Tongue (tissue), 3 donors: ENCODE measurements at places on chromosomes 12 and 14.

GRCh38 chr12:84596266-84596665, 316.3 kb downstream of the SLC6A15 start:
- DNase-seq, result peak; percentile 27

GRCh38 chr12:12267742-12268200, 927 bp upstream of the LRP6 start:
- no peak for DNase-seq

DNA sequence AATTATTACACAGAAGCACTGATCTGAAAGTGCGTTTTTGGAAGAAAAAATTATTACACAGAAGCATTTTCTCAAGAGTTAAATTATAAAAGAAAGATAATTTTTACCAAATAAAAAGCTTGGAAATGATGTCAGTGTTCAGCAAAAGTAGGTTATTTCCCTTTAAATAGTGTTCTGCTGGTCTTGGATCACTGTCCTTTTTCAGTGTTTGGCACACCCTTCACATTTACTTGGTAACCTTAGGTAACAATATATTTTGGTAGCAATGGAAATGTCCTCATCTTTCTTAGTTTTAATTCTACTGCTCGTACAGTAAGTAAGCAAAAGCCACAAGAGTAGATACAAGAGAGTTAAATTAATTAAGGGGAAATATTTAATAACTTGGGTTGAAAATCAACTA, 40.3 kb downstream of the FERMT2 start:
- peak; percentile 22 for DNase-seq

- DNase-seq, result no peak
These were observed 14.3 kb downstream of the PACS2 start for GRCh38 chr14:105328678-105329390.

DNA sequence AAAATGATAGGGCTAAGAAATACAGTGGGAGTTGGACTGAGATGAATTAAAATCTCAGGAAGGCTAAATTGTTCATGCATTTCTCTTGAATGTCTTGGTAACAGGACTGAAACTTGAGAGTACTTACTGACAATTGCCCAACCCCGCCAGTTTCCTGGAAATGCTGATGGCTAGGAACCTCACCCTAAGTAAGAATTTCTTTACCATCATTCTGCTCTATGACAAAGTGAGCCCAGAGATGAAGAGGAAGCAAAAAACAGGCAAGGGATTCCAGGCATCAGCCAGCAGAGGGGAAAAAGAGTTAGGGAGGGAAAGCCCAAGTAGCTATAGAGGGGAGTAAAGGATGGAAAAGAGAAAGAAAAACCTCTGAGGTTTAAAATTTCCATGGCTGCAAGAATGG, 397.7 kb downstream of the MDGA2 start:
- DNase-seq, result no peak

GRCh38 chr14:56996721-56997399, 186.6 kb upstream of the OTX2 start:
- DNase-seq, result no peak

DNA sequence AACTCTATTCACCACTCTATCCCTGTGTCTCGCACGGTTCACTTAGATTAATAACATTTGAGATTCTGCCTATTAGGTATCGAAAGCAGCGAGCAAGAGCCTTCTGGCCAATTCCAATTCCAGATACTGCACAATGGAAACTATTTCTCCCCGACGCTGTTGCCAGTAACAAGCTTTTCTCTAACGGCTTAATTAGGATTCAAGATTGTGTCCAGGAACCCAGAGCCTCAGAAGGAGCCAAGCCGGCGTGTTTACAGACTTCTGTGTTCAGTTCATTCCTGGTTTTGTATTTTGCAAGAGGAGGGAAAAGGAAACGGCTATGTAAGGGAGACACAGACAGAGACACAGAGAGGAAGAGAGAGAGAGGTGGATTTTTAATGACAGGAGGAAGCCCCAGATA, 185.6 kb downstream of the DICER1 start:
- DNase-seq, result peak; percentile 89

- DNase-seq, result no peak
These were observed 366.4 kb downstream of the IPO8 start for GRCh38 chr12:30329281-30329680.

GRCh38 chr14:90853116-90853515, 36.9 kb upstream of the TTC7B start:
- DNase-seq, result no peak

- DNase-seq, result no peak
These were observed 227.9 kb downstream of the KTN1 start for GRCh38 chr14:55807881-55808379.

DNA sequence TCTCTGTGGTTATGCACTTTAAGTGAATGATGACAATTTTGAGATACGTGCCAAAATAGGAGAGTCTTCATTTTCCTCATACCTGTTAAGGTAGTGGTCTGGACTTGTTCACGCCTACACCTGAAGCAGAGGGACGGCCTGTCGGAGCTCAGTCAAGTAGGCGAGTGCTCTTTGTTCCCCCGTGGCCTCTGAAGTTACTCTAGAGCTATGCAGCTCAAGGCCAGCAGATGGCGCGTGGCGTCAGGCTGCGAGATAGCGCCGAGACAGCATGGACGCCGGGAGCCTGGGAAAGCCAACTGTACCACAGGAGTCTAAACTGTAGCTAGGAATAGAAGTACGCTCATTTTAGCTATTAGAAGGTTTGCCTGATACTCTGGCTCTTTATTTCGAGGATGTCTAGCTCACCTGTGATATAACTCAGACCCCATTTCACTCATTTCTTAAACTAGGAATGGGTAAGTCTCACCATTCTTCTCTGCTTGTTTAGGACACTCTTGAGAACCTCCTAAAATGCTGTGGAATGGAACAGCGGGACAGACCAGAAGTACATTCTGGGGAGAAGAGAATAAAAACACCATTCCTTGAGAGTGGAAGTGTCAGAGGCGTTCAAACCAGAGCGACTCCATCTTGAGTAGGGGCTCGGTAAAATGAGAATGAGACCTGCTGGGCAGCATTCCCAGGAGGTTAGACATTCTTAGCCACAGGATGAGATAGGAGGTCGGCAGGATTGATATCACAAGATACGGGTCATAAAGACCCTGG, 267.4 kb upstream of the HMGA2 start:
- peak; percentile 93 for DNase-seq

GRCh38 chr12:50099302-50100008, 4.4 kb upstream of the GPD1 start:
- no peak for DNase-seq

- no peak for DNase-seq
These were observed 11.6 kb upstream of the KIF26A start for GRCh38 chr14:104126753-104127152.

DNA sequence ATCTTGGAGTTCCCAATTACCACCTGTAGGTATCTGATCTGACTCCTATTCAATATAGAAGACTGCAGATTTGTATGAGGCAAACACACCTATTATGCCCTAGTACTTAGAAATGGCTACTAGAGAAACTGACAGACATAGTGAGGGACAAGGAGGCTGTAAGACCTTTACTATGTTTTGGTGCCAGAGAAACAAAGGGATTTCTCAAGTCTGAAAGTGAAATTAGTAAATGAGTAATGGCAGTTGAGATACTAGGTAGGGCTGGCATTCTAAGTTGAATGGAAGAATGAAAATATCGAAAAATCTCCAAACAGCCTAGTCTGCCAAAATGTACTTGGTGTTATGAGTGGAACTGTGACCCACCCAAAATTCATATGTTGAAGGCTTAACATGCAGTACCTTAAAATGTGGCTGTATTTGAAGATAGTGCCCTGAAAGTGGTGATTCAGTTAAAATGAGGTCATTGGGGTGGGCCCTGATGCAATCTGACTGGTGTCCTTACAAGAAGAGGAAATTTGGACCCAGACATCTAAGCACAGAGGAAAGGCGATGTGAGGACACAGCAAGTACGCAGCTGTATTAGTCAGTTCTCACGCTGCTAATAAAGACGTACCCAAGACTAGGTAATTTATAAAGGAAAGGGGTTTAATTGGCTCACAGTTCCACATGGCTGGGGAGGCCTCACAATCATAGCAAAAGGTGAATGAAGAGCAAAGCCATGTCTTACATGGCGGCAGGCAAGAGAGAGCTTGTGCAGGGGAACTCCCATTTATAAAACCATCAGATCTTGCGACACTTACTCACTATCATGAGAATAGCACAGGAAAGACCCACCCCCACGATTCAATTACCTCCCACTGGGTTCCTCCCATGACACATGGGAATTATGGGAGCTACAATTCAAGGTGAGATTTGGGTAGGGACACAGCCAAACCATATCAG, 127.0 kb downstream of the APAF1 start:
- no peak for DNase-seq

GRCh38 chr14:101350021-101350420, 211.3 kb upstream of the DIO3 start:
- DNase-seq, result no peak

GRCh38 chr12:59620326-59620725, 24.5 kb downstream of the SLC16A7 start:
- no peak for DNase-seq

GRCh38 chr14:86780461-86780860, 1212.5 kb downstream of the GALC start:
- DNase-seq, result no peak

- DNase-seq, result peak; percentile 54
These were observed 57.3 kb downstream of the FLRT2 start for GRCh38 chr14:85587151-85587711.

DNA sequence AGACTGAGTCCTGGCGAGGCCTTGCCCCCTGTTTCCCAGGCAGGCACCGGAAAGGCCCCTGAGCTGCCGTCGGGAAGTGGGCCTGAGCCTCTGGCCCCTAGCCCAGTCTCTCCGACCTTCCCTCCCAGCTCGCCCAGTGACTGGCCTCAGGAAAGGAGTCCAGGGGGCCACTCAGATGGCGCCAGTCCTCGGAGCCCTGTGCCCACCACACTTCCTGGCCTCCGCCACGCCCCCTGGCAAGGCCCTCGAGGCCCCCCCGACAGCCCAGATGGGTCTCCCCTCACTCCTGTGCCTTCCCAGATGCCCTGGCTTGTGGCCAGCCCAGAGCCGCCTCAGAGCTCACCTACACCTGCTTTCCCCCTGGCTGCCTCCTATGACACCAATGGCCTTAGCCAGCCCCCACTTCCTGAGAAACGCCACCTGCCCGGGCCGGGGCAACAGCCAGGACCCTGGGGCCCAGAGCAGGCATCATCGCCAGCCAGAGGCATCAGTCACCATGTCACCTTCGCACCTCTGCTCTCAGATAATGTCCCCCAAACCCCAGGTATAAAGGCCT, 10.9 kb downstream of the TNS2 start:
- DNase-seq, result peak; percentile 14

DNA sequence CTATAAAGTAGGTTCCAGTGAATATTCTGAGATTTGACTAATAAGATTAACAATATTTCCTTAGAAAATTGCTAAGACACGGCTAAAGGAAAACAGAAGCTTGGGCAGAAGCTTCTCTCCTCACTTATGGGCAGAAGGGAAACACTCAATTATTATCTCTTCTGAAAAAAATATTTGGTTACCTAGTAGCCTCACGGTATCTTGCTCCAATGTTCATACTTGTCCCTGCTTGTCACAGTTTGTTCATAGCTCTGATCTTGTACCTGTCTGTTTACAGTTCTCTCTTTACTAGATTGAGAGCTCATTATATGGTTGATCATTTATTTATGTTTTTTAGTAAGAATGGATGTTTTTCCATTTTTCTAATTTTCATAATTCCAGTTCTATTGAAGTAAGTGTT, 458.0 kb upstream of the ATP2B1 start:
- DNase-seq, result no peak

- DNase-seq, result no peak
These were observed 99.1 kb upstream of the FOXN3 start for GRCh38 chr14:89516173-89516572.

DNA sequence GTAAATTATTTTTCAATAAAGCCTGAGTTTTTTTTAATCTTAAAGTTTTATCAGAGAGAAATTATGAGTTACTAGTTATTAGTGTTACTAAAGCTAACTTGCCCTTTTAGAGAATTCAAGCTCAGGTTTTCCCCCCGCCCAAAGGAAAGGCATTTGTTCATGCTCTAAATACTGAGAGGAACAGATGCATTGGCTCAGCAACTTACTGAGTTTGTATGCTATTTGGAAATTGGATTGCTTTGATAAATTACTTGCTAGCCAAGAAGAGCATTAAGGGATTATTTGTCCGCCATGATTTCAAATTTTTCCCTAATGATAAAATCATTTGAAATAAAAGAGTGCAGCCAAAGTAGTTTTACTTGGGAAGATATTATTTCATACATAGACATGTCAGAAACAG, 149.4 kb downstream of the METTL25 start:
- DNase-seq, result peak; percentile 72

- no peak for DNase-seq
These were observed 147.1 kb downstream of the GRIP1 start for GRCh38 chr12:66531766-66532165.

DNA sequence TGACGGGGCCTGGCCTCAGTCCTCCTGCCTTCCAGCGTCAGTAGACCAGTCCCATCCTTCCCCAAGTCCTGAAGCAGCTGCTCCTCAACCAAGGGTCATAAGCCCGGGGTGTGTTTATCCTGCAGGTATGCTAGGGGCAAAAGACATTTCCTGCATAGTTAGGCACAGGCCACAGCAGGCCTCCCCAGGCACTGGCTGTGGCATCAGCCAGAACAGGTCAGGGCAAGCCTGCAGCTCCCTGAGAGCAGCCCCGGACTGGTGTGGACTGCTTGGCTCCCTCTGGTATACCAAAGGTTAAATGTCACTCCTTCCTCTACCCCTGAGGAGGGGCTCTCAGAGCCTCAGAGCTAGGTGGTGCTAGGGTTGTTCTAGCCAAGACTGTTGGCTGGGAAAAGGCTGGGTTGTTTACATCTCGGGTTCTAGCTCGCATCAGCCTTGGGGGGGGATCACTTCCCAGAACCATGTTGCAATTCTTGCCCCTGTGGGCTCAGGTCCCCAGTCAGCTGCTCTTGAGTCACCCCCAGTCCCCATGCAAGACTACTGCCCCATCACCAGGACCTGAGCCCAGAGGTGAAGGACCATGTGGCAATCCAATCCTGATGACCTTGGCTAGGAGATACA, 2.9 kb downstream of the MMP14 start:
- DNase-seq, result no peak

GRCh38 chr12:121239351-121240061, 29.6 kb downstream of the P2RX4 start:
- DNase-seq, result peak; percentile 66

DNA sequence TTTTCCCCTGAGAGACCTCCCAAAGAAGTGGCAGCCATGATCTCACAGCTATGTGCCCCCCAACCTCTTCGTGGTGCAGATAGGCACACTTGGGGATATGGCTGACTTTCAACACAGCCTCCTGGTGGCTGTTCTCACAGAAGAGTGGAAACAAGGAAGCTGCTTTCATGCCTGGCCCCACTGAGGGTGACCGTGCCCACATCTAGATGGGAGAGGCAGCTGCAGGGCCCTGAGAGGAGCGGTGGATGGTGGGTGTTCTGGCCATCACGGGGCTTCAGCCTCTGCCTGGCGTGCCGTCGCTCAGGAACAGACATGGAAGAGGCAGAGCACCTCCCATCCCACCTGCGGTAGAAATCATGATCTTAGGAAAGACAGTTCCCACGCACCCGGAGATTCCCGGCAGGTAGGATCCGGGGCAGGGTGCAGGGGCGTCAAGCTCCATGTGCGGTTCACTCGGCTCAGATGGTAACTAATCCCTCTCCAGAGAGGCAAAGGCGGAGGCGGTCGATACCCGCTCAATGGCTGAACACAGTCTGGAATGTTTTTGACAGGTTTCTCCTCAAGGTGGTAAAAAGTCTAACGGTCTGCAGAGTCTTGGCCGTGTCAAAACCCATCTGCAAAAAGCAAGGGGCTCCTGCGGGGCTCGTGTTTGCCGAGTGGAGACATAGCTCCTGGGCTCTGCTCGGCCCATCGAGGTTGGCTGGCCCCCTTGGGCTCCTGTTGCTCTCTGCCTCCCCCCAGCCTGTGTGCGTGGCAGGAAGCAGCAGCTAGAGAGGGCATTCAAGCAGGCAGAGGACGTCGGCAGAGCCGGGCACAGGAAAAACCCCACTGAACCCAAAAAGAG, 225.2 kb upstream of the RTL1 start:
- no peak for DNase-seq

- DNase-seq, result no peak
These were observed 230.0 kb upstream of the SRRM4 start for GRCh38 chr12:118751355-118751754.
